ENCODE measurements at places on chromosomes 3 and 15. TPM values are rescaled to one million over a fixed set of nuclear protein-coding genes. Genes with fewer than 3 reads are reported as not detected.

- no peak for DNase-seq
These were observed 54.9 kb downstream of the CCNL1 start for GRCh38 chr3:157104928-157105652.

GRCh38 chr3:61855211-61855610 lies 293.8 kb downstream of the PTPRG start:
- DNase-seq: no peak

DNA sequence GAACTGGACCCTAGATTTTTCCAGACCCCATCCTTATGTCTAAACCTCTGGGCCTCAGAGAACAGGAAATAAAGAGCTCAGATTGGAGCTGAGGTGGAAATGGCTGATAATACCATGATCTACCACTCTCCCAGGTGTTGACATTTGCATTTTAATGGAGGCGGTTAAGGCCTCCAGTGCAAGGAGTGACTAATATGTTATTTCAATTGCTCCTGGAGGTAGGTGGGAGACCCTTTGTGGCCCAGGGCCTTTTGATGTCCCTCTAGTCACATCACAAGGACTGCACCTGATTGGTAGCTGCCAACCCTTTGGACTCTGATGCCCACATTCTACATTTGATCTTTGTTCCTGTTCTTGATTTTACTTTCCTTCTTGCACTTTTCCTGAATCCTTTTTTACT lies 9.0 kb upstream of the ADCY5 start:
- no peak for DNase-seq

DNA sequence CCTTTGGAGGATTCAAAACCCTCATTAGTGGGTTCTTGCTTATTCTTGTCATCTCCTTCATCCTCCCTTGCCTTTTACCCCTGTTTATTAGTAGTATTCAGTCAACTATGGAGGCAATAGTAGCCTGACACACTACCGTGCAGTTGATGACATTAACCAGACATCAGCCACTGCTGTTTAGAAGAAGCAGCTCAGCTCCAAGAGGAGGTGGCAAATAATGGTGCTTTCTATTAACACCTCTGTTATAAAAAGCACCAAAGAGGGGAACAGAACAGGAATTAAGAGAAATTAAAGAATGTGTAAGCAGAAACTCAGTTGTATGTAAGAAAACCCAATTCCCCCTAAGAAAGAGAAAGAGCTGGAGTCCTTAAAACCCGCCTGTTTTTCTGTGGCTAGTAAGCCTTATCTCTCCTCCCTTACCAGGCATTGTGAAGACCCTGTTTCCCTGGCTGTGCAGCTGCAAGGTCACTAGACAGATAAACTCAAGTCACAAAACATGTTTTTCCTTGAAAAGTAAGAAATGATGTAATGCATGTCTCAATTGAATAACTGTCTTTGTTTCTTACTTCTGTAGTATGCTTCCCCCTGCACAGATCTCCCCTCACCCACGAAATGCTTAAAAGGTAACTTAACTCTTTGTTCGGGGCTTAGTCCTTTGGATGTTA lies 21.2 kb downstream of the CCR4 start:
- no peak for DNase-seq

DNA sequence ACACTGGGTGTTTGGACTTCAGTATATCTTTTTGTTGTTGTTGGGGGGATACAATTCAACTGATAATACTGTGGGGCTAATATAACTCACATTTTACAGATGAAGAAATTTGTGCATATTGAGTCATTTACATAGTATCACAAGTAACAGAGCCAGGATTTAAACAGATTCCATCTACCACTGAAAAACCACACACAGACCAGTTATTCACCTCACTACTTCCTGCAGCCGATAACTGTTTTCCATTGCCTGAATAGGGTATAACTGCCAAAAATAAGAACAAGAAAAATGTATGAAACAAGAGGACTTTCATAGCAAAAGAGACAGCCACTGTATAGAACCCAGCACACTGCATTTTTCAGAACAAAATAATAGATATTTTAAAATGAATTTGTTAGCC lies 215.8 kb upstream of the CNTN6 start:
- DNase-seq: no peak

DNA sequence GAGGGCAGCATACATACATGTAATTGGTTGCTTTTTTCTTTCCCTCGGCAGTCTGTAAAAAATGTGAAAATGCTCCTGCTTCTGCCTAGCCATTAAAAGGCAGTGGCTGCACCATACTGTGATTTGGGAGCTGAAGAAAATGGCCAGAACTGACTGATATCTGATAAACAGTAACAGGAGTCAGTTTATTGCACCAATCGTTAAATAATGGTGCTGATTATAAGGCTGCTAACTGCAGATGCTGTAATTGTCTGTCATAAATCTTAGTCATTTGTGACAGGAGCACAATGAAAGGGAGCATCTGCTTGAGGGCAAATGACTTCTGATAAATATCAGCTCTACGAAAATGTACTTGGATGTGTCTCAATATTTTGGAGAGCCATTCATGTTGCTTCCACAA lies 263.1 kb upstream of the DNAJC19 start:
- no peak for DNase-seq

GRCh38 chr3:191141728-191142127 lies 57.3 kb upstream of the OSTN start:
- no peak for DNase-seq

DNA sequence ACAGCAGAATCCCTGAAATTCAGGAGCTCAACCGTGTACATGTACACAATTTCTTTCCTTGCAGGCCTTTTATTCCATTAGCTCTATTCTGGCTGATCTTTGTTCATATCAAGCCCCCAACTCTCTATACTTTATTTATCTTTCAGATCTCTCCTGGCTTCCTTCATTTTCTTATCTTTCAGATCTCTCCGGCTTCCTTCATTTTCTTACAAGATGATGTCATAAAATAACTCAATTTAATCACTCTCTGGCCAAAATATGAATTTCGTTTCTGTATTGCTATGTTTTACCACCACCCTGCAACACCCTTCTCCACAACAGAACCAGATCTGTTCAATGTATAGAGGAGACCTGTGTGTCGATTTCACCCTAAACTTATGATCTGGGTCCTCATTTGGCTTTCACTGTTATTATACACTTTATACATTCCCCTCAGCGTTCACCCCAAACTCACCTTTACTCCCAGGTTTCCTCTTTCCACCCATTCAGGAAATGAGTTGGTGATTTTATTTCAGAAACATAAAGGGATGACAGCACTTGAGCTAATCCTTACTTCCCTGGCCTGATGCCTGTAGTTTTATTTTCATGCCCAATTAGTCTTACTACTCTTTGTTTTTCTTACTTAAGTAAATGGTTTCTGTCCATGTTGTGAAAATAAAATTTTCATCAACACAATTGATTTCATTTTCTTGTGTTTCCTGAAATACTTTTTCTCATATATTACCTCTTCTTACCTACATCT lies 195.5 kb downstream of the BCHE start:
- no peak for DNase-seq

GRCh38 chr15:60800299-60801072 lies 321.5 kb upstream of the ICE2 start:
- DNase-seq: no peak

- DNase-seq: no peak
These were observed 257.8 kb downstream of the EBLN2 start for GRCh38 chr3:73319179-73319769.

Gene CD276
- polyA plus RNA-seq: 160 TPM

Gene CCDC54
- not detected for polyA plus RNA-seq

Gene ST6GAL1
- polyA plus RNA-seq: 54.2 TPM

Gene SLC7A14
- 0.82 TPM for polyA plus RNA-seq

Gene PRSS50
- 0.78 TPM for polyA plus RNA-seq

Gene P2RY13
- 1.7 TPM for polyA plus RNA-seq

Measured in left lung (tissue), 14 donors.